Activated T-helper 17 cell treated with anti-CD3 and anti-CD28 coated beads, Interleukin-2, amount 50 U/mL, for 72 hours (primary cell): ENCODE measurements at places on chromosomes 2 and 18. TPM values are rescaled to one million over a fixed set of nuclear protein-coding genes. Genes with fewer than 3 reads are reported as not detected.

DNA sequence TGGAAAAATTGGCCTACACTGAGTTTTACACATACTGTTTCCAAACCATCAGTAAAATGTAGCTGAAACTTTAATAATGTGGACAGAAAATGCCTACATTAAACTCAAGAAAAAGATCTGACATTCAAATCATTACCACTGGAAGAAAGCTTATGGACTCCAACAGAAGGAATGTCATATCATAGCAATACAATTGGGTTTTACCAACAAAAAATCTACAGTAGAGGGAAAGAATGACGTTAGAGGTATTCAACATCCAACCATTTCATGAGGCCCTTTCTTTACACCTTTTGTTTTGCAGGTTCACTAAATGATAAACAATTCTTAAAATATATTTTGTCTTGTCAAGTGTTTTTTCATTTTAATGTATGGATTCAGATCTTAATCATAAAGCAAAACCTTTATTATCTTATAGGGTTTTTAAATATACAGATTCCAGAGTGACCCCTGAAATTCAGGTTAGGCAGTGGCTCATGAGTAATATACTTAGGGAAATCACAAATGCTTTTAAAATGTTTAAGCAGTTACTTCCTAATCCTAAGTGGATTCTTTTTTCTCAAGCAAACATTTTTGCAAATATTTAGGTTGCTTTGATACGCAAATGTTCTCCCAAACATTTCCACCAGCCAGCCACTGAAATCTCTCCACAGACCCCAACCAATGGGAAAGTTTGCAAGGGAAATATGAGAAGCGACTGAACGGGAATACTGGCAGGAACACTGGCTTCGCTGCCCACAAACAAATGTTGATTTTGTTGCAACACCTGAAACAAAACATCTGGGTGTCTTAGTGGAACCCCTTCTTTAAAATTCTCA lies 168.7 kb downstream of the TCF4 start:
- no peak for ATAC-seq

GRCh38 chr18:23311351-23312121 lies 141.6 kb upstream of the RIOK3 start:
- no peak for ATAC-seq

DNA sequence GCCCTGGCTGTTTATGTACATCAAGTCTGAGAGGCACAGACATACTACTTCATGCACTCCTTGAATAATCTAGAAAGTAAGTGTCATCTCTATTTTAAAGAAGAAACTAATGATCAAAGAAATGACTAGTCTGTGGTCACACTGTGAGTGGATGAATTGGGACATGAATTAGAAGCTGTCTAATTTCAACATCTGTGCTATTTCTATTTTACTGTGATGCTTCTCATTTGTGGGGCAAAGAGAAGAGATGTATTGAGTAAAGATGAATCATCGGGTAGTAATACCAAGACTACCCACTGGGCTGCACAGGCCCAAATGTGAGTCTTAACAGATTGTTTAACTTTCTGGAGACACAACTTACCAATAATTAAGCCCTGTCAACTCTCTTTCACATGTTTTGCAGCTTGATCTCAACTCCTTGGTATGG lies 42.4 kb upstream of the MTIF2 start:
- ATAC-seq, result peak; percentile 97

DNA sequence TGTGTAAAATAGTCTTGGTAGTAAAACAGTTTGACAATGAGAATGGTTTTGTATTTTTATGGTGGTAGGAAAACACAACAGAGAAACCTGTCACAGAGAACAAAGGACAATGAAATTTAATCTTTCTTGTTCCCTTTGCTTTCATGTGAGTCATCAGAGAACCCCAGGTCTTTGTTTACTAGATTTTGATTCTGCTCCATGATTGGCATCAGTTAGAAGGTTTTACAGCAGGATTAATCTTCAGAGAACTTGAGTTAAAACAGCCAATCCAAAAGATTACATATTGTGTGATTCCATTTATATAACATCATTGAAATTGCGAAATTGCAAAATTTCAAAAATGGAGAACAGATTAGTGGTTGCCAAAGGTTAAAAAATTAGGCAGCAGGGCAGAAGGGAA lies 2.5 kb downstream of the APLF start:
- ATAC-seq, result no peak

DNA sequence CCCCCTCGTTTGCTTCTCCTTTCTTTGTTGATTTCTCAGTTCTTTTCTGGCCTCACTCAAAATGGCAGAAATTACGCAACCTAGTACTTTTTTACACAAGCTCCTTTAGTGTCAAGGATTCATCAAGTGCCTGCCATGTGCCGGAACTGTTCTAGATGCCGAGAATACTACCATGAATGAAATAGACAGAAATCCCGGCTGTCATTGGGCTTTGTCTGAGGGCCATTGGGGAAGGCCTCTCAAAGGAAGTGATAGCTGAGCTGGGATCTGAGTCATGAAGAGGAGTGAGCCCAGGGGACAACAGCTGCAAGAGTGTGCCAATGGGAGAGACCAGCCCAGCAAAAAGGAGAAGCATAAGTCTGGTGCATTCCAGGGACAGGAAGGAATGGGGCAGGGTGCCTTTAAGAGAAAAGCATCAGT lies 34.3 kb upstream of the PPP1CB start:
- ATAC-seq, result no peak

- no peak for ATAC-seq
Measured at GRCh38 chr2:217430916-217431576, 571.2 kb upstream of the TNP1 start.

- no peak for ATAC-seq
Measured at GRCh38 chr2:241996100-241996499, 126.6 kb downstream of the RTP5 start.

SULT1C4 gene
- total RNA-seq, result not detected

CYP27C1 gene
- not detected for total RNA-seq

DNA sequence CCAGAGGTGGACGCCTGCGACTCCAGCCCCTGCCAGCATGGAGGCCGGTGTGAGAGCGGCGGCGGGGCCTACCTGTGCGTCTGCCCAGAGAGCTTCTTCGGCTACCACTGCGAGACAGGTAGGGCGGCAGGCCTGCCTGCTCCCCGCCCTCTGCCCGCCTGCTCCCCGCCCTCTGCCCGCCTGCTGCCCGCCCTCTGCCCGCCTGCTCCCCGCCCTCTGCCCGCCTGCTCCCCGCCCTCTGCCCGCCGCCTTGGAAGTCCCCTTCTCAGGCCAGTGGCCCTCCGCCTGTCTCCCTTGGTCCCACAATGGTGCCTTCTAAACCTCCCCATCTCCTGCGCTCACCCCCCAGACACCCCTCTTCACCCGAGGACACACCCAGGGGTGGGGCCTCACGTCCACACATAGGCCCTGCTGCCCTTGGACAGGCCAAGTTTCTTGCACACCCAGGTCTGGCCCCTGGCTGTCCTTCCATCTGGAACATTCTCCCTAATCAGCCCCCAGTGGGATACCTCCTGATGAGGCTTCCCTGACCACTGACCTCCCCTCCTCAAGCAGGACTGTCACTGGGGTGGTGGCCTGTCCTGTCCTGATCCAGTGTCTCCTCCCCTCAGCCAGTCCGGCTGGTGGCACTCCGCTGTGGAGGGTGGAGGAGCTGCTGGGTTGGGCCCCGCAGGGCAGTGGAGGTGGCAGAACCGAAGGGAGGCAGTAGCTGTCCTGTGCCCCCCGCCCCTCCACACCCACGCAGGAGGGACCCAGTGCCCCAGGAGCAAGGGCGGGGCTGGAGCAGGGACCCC lies 37.9 kb downstream of the MTERF4 start:
- peak; percentile 75 for ATAC-seq
